ENCODE measurements at places on chromosomes 3 and 15.

GRCh38 chr3:126971891-126972351 lies 11.0 kb upstream of the PLXNA1 start:
- no peak for DNase-seq

GRCh38 chr15:74889390-74889882 lies 406 bp upstream of the MPI start:
- no peak for DNase-seq

DNA sequence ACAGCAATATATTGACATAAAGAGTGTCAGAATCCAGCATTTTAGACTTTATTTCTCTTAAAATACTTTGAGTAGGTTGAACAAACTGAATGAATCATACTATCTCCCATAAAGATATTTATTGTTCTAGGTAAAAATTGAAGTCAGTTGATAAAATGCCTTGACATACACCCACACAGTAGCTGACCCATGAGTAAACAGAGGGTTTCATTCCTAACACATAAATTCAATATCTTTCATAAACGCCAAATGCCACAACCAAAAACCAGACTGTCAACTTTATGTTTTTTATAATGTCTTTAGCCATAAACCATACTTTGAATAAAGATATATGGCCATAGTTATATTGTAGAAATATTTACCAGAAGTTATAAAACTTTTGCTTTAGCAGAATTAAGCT lies 742.4 kb downstream of the NAALADL2 start:
- no peak for DNase-seq

- DNase-seq: no peak
These were observed 214.3 kb downstream of the MCTP2 start for GRCh38 chr15:94445566-94446160.

DNA sequence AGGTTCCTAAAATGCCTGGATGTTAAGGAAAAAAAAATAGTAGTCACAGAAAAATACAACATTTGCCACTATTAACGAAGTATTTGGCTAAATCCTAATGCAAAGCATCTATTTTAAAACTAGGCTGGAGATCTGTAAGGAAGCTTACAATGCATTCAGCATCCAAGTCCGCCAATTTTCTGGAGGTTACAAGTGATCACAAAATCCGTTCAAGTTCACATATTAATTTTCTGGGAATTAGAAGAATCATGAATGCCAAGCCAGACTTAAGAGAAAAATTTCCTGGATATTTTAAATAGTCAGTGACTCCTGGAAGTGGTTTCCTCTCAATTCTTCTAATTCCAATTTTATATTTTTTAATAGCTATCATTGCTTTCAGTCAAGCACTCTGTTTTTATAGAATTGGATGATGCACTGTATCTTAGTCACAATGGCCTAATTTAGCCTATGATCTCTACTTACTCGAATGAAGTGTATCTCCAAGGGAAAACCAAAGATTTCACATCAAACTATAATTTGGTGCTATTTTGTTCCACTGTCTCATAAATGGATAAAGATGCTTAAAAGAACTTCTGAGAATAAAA lies 60.4 kb downstream of the P3H2 start:
- no peak for DNase-seq

DNA sequence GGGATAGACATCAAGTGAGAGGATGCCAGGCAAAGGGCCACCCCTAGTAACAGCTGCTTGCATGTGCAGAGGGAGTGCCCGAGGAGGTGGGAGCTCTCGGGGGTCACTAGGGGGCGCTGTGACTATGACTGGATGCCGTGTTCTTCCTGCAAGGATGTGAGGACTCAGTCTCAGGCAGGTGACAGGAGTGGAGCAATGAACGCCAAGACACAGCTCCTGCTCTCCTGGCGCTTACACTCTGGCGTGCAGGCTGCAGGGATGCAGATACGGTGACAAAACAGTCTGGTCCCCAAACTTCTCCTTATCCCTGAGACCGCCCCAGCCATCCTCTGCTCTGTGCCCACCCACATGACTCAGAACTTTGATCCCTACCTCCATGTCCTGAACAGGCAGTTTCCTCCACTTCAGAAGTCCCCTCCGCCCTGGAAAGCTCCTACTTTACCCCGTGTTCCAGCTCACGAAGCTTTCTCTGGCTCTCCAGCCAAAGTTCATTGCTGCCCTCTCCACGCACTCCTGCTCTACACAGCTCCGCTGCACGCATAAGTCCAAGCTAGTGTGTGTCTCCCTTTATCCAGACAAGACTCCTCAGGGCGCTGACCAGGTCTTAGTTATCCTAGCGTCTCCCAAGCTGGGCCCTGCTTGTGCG lies 14.7 kb downstream of the RHOV start:
- DNase-seq: peak; percentile 78

- DNase-seq: no peak
These were observed 257.4 kb upstream of the CBLB start for GRCh38 chr3:106126067-106126845.

DNA sequence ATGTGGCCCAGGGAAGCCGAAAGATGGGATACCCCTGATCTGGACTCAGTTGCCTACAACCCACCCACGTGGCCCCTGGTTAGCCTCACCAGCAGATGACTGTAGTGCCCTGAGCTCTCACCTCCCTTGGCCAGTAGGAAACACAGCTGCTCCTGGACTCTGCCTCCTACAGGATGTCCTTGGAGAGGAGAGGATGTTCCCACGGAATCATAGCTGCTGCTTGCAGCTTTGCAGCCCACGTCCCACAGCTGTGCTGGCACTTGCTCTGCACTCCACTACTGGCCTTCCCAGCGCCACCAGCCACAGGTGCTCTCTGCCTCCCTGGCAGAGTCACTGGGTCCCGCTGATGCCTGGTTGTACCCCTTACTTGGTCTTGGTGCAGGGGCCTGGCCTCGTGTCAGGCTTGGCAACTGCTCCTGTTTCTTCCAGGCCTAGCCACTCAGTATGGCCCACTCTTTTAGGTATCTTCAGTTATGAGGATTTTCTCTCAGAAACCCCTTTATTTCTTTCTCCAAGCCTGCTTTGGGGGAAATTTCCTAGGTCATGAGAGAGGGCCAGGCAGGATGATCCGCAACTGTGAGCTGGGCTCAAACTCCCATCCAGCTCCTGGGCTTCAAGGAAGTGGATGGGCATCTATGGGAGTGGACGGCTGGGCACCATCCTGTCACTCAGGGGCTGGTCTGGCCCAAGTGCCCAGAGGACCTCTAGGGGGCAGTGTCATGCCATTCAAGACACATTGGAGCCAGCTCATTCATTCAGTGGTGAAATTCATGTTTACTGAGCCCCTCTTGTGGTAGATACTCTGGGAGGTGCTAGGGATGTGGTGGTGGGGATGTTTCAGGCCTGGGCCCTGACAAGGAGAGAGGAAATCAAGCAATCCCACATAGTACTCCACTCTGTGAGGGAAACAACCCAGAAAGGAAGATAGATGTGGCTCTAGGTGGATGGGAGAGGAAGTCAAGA lies 16.2 kb upstream of the VILL start:
- DNase-seq: peak; percentile 36

GRCh38 chr15:51672155-51672687 lies 9.1 kb upstream of the SCG3 start:
- DNase-seq: no peak

DNA sequence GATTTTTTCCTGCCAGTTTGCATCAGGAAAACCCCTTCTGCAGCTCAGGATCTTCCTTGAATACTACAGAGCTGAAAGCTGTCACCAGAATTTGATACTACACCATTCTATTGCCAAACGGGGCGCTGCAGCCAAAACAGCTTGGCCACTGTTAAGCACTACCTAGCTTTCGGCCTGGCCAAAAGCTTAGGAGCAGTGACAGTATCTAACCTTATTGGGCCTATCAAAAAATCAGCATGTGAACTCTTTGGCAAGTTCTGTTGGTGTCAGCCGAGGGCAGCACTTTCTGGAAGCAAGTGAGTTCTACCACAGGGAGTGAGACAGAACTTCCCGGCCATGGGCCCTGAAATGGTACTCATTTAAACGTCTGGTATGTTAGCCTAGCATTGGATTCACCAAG lies 16.1 kb upstream of the GYG1 start:
- DNase-seq: no peak

- no peak for DNase-seq
These were observed 134.6 kb downstream of the LRRC28 start for GRCh38 chr15:99385865-99386264.

- no peak for DNase-seq
These were observed 163.2 kb downstream of the MINAR1 start for GRCh38 chr15:79595306-79595705.

DNA sequence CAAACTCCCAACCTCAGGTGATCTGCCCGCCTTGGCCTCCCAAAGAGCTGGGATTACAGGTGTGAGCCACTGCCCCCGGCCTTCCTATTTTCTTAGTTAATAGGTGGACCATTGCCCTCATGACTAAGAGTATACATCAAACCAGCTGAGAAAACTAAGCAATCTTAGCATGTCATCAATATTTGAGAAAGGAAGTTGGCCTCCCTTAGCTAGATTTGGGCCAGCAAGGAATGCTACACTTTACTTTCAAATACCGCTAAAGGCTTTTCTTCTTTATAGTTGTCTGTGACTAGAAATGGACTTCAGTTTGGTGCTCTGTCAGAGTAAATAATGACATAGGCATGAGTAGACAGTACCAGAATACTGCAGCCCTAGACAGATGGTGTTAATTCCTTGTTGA lies 199.3 kb downstream of the GAP43 start:
- no peak for DNase-seq

DNA sequence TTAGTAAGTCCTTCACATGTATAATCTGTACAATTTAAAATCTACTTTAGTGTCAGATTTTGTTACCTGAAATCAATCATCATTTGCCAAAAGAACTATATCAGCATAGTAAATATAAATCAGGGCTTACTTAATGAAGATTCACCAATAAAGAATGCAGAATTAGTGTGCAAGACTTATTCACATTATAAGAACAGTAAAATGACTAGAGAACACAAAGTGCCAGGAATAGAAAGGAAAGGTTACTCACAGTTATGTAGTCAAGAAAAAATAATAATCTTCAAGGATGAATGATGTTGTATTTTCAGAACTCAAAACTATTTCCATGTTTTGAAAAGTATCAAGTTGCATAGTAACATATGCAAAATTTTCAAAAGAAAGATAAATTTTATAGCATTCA lies 891.9 kb downstream of the ROBO1 start:
- no peak for DNase-seq

GRCh38 chr3:176663387-176663786 lies 533.9 kb downstream of the TBL1XR1 start:
- DNase-seq: no peak

DNA sequence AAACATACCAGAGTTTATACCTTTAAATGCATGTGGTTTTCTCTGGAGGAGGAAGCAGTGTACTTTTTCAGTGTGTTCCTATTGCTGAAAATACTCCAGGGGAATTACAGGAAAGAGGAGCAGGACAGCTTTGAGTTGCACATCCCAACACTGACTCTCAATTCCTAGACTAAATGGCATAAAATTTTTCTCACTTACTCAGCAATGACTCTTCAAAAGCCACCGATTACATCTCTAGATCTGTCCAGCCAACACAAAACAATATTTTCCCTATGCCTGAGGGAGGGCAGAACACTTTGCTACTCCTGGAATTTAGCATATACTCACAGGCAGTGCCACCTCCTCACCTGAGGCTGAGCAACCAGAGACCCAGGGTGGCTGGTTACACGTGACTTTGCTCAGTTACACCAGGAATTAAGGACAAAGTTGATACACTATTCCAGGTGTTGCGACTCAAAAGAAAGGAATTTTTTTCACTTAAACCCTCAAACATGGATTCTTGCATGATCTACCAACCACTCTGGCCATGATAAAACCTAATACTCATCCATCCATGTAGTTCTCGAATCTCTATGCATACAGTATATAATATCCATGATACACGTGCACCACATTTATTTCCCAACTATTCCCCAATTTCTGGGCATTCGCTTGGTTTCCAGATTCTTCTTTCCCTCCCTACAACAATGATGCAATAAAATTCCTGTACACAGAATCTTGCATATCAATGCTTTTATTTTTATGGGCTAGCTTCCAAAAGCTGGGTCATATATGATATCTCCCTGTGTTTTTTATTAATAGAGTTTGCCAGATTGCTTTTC lies 194.6 kb downstream of the THRB start:
- no peak for DNase-seq

GRCh38 chr3:178297199-178297598 lies 239.0 kb upstream of the KCNMB2 start:
- DNase-seq: no peak

- DNase-seq: no peak
These were observed 128.6 kb upstream of the ADAMTS9 start for GRCh38 chr3:64816355-64816754.

DNA sequence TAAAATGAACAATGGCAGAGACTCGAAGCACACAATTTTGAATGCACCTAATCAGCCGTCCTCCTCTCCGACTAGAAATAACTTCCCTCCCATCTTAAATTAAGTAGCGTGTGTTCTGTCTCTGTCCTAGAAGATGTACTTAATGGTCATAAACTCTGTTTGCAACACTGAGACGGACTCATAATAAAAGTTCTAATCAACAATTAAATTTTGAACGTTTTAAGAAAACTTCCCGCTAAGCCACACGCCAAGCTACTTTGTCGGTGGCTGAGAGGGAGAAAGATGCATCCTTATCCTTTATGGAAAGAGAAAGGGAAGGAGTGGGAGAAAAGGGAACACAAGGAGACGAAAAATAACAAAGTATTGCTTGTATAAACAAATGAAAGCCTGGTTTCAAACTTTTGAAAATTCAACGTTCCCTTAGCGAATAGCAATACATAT lies 989 bp downstream of the GNB4 start:
- no peak for DNase-seq

DNA sequence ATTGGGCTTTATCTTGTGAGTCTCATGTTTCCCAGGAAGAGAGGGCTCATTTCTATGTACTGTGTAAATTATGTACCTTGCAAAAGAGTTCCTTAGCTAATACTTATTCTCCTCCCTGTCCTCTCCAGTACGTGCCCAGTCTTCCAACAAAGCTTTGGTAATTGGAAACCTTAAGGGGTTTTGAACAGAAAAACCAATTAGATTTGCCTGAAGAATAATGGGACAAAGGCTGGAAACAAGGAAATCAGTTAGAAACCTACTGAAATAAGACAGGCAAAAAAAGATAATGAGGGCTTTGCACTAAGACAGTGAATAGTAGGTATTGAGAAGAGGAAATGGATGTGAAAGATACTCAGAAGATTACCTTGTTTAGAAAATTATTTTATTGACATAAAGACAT lies 82.5 kb downstream of the SPRED1 start:
- no peak for DNase-seq
